ENCODE measurements at places on chromosomes 11 and 22.

DNA sequence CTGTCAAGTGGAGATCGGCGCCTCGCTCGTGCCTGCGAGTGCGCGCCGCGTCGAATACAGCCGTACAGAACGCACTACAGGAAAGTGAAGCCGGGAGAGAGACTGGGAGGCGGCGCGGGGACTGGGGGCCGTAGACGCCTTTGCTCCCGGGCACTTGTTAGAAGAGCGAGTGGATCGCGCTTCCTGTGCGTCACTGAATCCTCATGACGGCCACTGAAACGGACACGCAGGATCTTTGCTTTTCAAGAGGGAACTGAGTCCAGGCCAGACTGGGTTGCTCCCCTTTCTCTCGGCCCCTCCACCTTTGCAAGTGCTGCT is 314 bp downstream of the RIC8A start:
- peak; percentile 34 for DNase-seq

DNA sequence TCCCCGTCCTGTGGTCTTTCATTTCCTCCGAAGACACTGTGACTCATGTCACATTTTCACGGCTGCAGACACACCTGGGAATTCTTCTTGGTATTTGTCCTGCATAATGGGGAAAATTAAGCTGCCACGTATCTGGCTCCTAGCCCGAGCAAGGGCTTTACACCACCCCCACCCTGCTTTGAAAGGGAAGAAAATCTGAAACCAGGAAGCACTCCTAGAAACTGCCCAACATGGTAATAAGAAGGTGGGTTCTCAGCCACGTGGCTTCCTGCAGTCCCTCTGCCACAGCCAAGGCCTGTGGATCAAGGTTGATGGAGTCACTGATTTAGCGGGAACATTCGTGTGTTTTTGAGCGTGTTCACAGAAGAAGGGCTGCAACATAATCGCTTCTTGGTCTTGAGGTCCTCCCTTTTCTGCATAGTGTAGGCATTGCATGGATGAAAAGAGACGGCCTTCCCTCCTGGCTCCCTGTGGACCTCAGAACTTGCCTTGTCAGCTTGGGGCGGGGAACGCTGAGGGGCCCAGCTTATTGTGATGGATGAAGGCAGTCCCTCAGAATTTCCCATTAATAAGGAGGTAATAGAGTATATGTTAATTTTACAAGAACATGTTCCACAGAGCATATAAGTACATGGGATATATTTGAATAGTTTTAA is 292.0 kb downstream of the NTM start:
- no peak for DNase-seq

DNA sequence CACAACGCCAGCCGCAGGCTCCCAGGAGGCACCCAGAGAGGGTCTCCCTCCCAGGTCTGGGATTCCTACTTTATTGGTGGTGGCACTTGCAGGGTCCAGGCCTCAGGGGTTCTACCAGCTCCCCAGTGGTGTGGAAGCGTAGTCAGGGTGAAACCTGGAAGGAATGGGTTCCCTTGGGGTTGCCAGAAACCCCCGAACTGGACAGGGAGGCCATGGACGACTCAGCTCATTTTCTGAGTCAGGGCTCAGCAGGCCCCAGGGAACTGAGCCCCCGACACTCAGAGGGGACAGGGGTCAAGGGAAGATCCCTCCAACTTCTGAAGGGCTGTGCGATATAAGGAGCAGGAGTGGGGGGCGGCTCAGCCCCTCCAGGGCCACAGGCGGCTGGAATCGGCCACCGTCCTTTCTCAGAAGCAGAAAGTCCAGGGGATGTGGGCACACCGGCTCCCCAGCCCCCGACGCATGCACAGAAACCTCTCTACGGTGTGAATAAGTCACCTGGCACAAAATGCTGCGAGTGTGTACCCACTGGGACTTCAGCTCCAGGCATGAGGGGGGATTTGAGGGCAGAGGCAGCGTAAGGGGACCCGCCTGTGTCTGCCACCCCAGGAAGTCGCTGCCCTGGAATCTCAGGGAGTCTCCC is 25.1 kb downstream of the MRGPRG start:
- DNase-seq, result no peak

- DNase-seq, result peak; percentile 56
These were observed 169.1 kb downstream of the CADM1 start for GRCh38 chr11:115334932-115335788.

DNA sequence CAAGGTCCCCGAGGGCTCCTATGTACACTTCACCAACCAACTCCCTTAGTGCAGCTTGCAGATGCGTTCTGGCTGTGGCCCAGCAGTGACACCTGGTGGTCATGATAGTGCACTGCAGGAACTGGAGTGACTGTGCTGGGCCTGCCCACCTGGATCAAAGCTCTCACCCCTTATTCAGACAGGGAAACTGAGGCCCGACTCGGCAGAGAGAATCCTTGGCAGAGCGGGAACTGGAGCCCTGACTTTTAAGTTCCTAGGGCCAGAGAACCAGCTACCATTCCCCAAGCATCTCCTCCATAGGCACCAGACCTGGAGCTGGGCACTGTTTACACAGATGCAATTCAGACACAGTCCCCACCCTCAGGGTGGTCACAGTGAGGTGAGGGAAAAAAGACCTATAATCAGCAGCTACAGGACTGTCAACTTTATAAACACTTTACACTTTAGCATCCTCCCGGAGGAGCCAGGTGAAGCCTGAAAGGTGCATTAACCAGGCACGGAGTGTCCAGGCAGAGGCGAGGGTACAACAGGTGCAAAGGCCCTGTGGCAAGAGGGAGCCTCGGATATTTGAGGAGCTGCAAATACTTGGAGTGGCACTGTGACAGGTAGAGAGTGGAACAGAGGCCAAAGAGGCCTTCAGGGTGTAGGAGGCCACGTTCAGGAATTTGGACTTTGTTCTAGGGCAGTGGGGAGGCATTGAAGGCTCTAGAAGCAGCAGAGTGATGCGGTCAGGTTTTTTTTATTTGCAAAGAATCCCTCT is 22.0 kb downstream of the RHBDD3 start:
- peak; percentile 82 for DNase-seq

- no peak for DNase-seq
These were observed 7.5 kb downstream of the GNAZ start for GRCh38 chr22:23077627-23078461.

DNA sequence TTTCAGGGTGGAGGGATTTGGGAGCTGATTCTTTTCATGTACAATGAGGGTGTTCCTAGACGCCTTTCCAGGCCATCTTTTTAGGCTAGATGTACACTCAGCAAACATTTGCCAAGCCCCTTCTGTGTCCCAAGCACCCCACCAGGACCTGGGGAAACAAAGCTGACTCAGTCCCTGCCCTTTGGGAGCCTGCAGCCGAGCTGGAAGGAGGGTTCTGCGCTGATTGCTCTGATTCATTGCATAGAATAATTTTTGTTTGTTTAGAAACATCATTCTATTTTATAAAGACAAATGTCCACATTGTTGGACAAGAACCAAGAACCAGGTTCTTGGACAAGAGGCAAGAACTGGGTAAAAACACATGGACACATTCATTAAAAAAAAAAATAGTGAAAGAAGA is 16.7 kb downstream of the TP53AIP1 start:
- no peak for DNase-seq

DNA sequence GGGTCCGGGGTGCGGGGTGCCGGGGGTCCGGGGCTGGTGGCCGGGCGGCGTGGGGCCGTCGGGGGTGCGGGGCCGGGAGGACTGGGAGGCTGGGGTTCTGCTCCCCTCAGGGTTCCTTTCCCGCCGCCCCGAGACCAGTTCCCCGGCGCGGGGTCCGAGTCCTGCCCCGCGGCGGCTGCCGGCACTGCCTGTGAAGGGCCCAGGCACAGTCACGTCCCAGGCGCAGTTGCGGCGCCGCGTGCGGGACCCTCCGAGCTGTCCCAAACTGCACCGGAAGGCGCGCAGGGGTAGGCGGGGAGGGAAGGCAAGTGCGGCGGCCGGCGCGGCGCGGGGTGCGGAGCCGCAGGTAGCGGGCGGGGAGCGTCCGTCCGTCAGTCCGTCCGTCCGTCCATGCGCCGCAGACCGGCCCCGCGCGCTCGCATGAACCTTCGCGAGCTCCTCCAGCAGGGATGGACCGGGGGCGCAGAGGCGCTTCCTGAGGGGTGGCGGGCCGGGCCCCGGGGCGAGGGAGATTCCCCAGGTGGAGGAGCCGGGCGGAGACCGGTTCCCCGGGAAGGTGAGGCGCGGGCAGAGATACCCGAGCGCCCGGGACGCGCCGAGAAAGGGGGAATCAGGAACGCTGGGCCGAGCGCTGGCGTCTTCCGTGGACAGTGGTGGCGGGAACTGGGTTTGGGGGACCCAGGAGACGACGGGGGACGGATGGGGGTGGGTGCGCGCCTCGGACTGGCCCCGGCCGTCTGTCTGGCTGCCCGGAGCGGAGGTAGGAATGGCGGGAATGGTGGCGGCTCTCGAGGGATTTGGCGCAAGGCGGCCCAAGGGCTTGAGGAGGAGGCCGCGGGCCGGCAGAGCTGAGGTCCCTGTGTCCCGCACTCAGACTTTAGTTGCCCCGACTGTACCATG is 3.1 kb upstream of the ADORA2A start:
- no peak for DNase-seq

GRCh38 chr11:93248602-93249001 is 50.8 kb upstream of the SLC36A4 start:
- DNase-seq, result no peak

DNA sequence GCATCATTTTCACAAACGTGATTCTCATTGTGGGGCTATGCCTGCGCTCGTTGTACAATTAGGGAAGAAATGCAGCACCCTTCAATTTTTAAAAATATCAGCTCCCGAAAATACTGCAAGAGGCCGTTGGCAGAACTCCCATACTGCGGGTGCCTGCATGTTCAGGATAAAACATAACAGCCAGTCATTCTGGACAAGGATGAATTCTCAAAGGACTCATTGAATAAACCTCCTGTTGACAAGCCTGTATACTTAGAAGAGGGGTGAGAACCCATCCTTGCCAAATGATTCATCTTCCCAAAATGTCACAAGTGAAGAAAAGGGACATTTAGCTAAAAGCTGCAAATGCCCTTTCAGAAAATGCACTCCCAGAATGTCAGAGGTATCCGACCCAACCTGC is 141.9 kb downstream of the CSNK2A3 start:
- peak; percentile 5 for DNase-seq

DNA sequence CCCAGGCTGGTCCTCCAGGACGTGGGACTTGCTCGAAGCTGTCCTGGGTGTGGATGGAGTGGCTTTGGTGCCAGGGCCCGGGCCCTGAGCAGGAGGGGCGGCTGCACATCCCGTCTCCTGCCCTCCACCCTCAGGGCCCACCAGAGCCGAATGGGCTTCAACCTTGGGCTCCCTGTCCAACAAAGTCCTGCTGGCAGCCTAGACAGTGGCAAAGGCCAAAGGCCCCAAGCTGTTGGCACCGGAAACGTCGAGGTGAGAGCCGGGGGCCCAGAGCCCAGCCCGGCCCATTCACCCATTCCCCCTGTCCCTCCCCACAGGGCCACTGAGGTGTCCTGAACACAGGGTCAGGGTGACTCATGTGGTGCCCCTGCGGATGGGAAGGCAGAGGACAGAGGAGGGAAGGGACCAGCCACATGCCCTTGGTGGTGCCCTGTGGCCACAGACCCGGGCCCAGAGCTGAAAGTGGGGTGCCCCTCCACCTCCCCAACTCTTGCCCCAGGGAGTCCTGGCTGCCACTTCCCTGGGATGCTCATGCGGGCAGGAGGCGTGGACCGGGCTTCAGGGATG is 9.1 kb downstream of the TSPAN32 start:
- no peak for DNase-seq

DNA sequence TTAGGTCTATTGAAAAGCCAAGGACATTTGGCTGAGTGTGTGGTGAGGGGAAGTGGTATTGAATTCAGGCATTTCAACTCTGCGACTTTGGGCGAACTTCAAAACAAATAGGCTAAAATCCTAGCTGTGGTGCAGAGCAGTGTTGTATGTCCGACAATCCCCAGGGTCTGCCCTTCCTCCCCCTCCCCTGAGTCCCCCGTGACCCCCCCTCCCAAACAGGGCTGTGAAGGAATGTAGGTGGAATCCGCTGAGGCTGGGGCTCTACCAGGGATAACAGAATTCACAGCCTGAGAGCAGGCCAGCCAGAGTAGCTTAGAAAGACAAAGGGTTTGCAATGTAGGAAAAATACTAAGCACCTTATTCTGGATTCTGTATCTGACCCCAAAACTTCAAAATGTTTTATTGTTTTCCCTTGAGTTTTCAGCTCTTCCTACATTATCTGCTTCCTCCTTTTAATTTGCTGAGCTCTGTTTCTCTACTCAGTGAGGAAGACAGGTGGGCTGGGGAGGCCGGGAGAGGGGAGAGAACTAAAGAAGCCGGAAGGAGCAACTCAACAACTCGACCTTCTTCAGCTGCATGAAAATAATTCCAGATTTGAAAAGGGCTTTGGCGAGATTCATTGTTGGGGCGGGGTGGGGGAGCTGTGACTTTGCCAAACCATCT is 315.2 kb downstream of the BLID start:
- DNase-seq, result no peak

- DNase-seq, result peak; percentile 77
These were observed at the start of gene FUT4 for GRCh38 chr11:94543695-94544645. FUT4 (plus strand) TSS chr11:94543921; CDS start chr11:94544134, 213 bp downstream.

DNA sequence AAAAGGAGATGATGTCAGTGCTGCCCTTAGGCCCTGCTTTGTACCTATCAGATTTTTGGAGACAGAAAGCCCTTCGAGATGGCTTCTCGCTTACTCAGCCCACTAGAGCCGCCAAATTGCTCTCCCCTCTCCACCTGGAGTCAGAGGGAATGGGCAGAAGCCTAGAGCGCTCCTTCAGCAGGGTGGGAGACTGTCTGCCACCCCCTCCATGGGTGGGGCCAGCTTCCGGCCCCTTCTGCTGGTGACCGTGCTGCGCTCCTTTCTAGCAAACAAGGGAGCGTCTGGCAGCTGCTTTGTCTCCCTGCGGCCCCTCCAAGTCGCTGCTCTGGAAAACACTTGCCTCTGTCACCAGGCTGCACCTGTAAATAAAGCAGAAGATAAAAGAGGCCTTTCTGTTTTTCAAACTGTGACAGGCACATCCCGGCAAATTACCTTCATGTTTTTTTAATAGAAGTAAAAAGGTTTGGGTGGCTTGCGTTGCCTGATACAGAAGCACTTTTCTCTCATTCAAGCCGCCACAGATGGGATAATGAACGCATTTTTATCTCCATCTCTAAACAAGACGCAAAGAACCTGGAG is 145.7 kb upstream of the NECTIN1 start:
- no peak for DNase-seq

GRCh38 chr22:23849009-23850006 is 8.4 kb upstream of the SLC2A11 start:
- peak; percentile 73 for DNase-seq
